Stimulated activated naive CD4-positive, alpha-beta T cell (primary cell): ENCODE measurements at places on chromosomes 5 and 9.

- no peak for DNase-seq
These were observed 273.2 kb upstream of the CDH9 start for GRCh38 chr5:27311544-27311943.

- no peak for DNase-seq
These were observed 306.6 kb upstream of the DMRT1 start for GRCh38 chr9:534886-535285.

- DNase-seq = no peak
These were observed 204.4 kb downstream of the EFNA5 start for GRCh38 chr5:107466233-107466769.

- no peak for DNase-seq
These were observed 91.9 kb downstream of the EHMT1 start for GRCh38 chr9:137710704-137711103.

- no peak for DNase-seq
These were observed 562.2 kb upstream of the MEF2C start for GRCh38 chr5:89445106-89445745.

GRCh38 chr5:178496642-178497041, 93.6 kb downstream of the COL23A1 start:
- no peak for DNase-seq

DNA sequence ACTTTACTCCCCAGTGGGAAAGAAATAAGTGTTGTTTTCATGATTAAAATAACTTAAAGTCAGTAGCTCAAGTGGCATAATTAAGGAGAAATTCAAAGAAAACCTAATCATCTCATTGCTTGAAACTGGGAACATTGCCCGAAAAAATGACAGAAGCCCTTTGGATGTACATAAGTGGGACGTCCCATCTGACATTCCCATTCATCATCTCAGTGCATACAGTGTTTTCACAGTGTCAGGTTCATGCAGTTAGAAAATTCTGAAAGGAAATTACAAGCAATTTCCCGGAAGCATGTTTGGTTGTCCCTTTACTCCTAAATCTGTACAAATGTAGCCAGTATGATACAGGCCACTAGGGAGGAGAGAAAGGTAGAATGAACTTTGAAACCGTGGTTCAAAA, 95.6 kb downstream of the ADAMTS16 start:
- no peak for DNase-seq

DNA sequence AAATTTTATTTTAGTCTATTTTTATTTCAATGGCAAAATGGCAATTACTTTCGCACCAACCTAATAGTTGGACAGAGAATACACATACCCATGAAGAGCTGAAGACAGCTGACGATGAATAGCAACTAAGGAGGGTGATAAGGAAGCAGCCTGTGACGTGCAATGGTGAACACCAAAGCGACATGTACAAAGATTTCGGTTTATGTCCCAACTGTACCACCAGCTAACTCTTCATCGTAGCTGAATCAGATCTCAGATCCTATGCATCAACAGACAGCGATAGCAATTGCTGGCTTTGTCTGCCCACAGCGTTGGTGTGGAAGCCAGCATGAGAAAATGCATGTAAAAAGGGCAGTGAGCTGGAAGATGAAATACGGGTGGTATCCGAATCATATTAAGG, 130.6 kb upstream of the ANKH start:
- no peak for DNase-seq

- DNase-seq = no peak
These were observed 439.3 kb downstream of the DTWD2 start for GRCh38 chr5:118548761-118549720.

DNA sequence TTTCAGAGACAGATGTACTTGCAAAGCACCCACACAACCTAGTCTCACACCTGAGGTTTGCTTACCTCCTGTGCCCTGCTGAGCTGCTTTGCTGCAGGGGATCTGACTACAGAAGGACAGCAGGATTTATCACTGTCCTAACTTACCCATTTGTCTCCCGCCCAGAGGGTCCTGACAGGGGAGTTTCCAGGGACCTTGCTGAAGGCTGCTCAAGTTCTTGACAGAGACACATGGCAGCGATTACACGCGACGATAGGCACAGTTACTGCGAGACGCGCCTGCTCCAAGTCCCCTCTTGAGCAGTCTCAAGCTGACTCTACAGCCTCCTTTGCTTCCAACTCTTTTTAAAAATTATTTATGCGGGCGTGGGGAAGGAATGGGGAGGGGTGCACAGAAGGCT, 24.6 kb upstream of the GALNT10 start:
- DNase-seq = no peak

DNA sequence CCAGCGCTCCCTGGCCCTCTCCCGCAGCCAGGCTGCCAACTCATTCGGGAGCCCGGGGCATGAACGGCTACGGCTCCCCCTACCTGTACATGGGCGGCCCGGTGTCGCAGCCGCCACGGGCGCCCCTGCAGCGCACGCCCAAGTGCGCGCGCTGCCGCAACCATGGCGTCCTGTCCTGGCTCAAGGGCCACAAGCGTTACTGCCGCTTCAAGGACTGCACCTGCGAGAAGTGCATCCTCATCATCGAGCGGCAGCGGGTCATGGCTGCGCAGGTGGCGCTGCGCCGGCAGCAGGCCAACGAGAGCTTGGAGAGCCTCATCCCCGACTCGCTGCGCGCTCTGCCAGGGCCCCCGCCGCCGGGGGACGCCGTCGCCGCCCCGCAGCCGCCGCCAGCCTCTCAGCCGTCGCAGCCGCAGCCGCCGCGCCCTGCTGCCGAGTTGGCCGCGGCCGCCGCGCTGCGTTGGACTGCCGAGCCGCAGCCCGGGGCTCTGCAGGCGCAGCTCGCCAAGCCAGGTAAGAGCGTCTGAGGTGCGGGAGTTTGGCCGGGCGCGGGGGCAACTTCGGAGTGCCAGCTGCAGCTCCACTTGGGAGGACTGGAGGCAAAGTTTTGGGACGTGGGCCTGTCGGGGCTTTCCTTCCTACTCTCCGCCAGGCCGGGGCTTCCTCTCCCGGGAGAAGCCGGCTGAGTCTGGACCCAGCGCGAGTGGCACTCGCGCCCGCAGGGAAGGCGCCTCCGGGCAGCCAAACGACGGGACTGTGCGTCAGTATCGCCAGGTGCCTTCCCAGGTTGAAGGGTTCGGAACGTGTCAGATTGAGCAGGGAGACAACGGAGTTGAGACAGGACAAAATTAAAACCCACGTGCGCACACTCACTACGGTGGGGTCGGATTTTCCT, 735 bp downstream of the DMRT3 start:
- no peak for DNase-seq
